Left lung (tissue), 14 donors: ENCODE measurements at places on chromosomes 6 and 20.
A peak's percentile ranks its signal among the peaks of the same experiment; 100 is the strongest.

DNA sequence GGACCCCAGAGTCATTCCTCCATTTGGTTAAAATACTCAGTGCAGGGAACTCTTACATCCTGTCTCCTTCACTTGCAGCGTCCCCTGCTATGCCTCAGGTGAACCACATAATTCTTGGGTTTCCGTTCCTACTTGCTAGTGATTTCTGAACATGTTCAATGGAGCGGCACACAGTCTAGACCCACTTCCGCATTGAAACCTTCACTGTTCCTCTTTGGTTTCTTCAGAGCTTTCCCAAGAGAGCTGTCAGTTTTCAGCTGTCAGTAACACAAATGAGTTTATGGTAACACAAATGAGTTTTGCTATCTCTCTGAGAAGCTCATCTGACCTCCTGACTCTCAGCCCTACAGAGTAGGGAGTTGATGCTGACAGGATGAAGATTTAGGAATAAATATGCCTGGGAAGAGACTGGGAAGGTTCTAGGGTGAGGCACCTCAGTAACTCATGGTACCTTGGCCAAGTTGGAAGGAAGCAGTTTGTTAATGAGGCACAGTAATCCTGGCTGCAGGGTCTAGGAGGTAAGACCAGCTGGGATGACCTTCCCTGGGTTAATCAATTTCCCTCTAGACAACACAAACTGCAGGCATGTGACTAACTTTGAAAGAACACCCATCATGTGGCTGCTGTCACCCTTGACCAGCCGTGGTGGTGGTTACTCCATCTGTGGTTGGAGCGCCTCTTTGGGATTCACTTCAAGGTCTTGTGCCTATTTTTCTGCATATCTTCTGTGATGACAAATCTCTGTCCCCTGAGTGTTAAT is 5.4 kb downstream of the SYS1 start:
- DNase-seq: no peak

- no peak for DNase-seq
Measured at GRCh38 chr6:106087548-106088325, 1.6 kb downstream of the PRDM1 start.

GRCh38 chr6:22098601-22099031 is 198.2 kb downstream of the PRL start:
- DNase-seq: peak; percentile 40

- DNase-seq: no peak
Measured at GRCh38 chr6:157677235-157677634, 145.8 kb upstream of the SNX9 start.

GRCh38 chr6:111057074-111057752 is 30.1 kb upstream of the SLC16A10 start:
- peak; percentile 44 for DNase-seq
